Kidney (tissue), 22 donors: ENCODE measurements at places on chromosomes 2 and 18. TPM values are rescaled to one million over a fixed set of nuclear protein-coding genes. Genes with fewer than 3 reads are reported as not detected.

- no peak for DNase-seq
Observed at GRCh38 chr2:129849559-129850160, 129.8 kb upstream of the RAB6C start.

GRCh38 chr2:13089971-13090370, 373.2 kb downstream of the TRIB2 start:
- no peak for DNase-seq

- DNase-seq = no peak
Observed at GRCh38 chr2:172299741-172300140, 127.6 kb upstream of the ITGA6 start.

GRCh38 chr2:85850451-85850850, 38.3 kb downstream of the ST3GAL5 start:
- no peak for DNase-seq

DNA sequence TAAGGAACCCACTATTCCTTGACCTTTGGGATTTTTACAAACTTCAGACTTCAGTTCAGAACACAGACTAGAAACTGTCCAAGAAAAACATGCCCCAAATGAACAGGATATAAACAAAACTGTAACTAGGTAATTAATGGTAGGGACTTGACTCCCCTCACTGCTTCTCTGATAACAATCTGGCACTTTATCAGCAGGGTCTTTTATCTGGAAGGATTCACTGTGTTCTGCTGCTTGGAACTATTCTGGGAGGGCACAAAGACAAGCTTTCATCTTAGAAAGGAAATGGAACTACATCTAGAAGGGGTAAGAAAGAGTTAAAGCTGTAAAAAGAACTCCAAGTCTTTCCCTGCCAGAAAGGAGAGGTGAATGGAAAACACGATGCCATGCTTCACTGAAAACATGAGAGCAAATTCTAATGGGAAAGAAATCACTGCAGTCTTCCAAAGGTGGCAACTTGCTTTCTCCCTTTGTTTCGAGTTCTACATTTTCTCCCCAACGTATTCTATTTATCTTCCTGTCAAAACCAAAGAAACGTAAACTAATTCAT, 181.2 kb downstream of the THADA start:
- DNase-seq = no peak

DNA sequence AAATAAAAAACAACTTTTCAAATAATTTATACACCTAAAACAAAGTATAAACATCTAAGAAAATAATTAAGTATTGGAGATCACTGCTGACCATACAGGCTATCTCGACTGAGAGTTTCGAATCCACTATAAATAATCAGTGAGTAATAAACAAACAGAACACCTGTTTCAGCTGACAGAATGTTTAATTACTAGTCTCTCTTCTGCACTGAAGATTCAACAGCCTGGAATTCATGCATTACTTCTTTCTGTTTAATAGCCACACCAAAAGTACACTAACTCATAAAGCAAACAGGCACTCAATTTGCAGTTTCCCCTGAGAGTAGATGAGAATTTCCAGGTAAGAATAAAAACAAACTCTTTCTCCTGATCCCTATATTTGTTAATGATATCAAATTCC, 138.5 kb downstream of the RBMS1 start:
- no peak for DNase-seq

GRCh38 chr2:172438741-172439508, 11.5 kb downstream of the ITGA6 start:
- no peak for DNase-seq

GRCh38 chr2:238252766-238253630, 13.2 kb upstream of the HES6 start:
- DNase-seq = no peak

GRCh38 chr2:10536569-10537133, 88.5 kb upstream of the ODC1 start:
- no peak for DNase-seq

CACNB4 gene
- 2.2 TPM for total RNA-seq

RAPGEF4 gene
- 13.6 TPM for total RNA-seq

FOXD4L1 gene
- 0.19 TPM for total RNA-seq

GALNT14 gene
- total RNA-seq = 84.6 TPM
